ENCODE measurements at places on chromosomes 11 and 22. TPM values are rescaled to one million over a fixed set of nuclear protein-coding genes. Genes with fewer than 3 reads are reported as not detected.

Gene CCDC15
- total RNA-seq: 0.64 TPM

Gene IGLL1
- total RNA-seq: not detected

Gene IFTAP
- 19.8 TPM for total RNA-seq

Gene IFITM5
- total RNA-seq: not detected

Gene SLC5A1
- not detected for total RNA-seq
